PC-3 (cell line): ENCODE measurements at places on chromosomes 2 and 18. TPM values are rescaled to one million over a fixed set of nuclear protein-coding genes. Genes with fewer than 3 reads are reported as not detected.

ALPI gene
- not detected in 2 replicates for total RNA-seq

LRRC30 gene
- total RNA-seq = not detected in 2 replicates

PLGLB2 gene
- total RNA-seq = 0.87 TPM in 1 of 2 replicates, not detected in the other

BMP10 gene
- not detected in 2 replicates for total RNA-seq

CAVIN2 gene
- 0.07 TPM in 1 of 2 replicates, not detected in the other for total RNA-seq

OSBPL6 gene
- total RNA-seq = 2.8 and 4.0 TPM in 2 replicates

ANKAR gene
- 3.5 and 6.6 TPM in 2 replicates for total RNA-seq

GPR17 gene
- total RNA-seq = 0.92 and 1.0 TPM in 2 replicates

CNDP1 gene
- total RNA-seq = not detected in 2 replicates

MOCOS gene
- total RNA-seq = 5.1 TPM in 2 replicates

CAPN14 gene
- 0.35 TPM in 1 of 2 replicates, not detected in the other for total RNA-seq

C18orf54 gene
- total RNA-seq = 5.1 and 10.5 TPM in 2 replicates

AKAIN1 gene
- not detected in 2 replicates for total RNA-seq

NT5DC4 gene
- total RNA-seq = 0.04 TPM in 1 of 2 replicates, not detected in the other

ALLC gene
- total RNA-seq = not detected in 2 replicates

CFAP53 gene
- not detected in 2 replicates for total RNA-seq

DQX1 gene
- total RNA-seq = 0.07 and 0.63 TPM in 2 replicates

TUBA3E gene
- total RNA-seq = not detected in 2 replicates

ATAD2B gene
- total RNA-seq = 8.6 TPM in 2 replicates

ZNF804A gene
- total RNA-seq = 1.6 and 1.9 TPM in 2 replicates

GPBAR1 gene
- 0.18 TPM in 1 of 2 replicates, not detected in the other for total RNA-seq

PRKD3 gene
- total RNA-seq = 26.4 and 27.2 TPM in 2 replicates

ELOA2 gene
- not detected in 2 replicates for total RNA-seq

MAP3K19 gene
- total RNA-seq = not detected in 2 replicates

CYBRD1 gene
- total RNA-seq = 0.87 and 1.7 TPM in 2 replicates

IFT172 gene
- total RNA-seq = 12.8 and 22.9 TPM in 2 replicates

PROM2 gene
- total RNA-seq = 64.2 and 77.8 TPM in 2 replicates

MRPS9 gene
- 59.7 and 64.0 TPM in 2 replicates for total RNA-seq

MEIS1 gene
- total RNA-seq = 4.1 and 5.9 TPM in 2 replicates

MROH2A gene
- total RNA-seq = not detected in 2 replicates

SERPINB3 gene
- 5.6 and 6.3 TPM in 2 replicates for total RNA-seq

SIX2 gene
- total RNA-seq = 26.8 and 27.9 TPM in 2 replicates

TCF4 gene
- 12.5 and 13.9 TPM in 2 replicates for total RNA-seq

REG3A gene
- not detected in 2 replicates for total RNA-seq

GKN1 gene
- total RNA-seq = not detected in 2 replicates

FNDC4 gene
- total RNA-seq = 1.7 and 4.7 TPM in 2 replicates

PLEKHH2 gene
- 1.9 and 2.7 TPM in 2 replicates for total RNA-seq

ZNF892 gene
- not detected in 2 replicates for total RNA-seq

POTEJ gene
- not detected in 2 replicates for total RNA-seq

IGFBP2 gene
- 174 and 183 TPM in 2 replicates for total RNA-seq

SCYGR5 gene
- not detected in 2 replicates for total RNA-seq
